ENCODE measurements at places on chromosomes 5 and 9. TPM values are rescaled to one million over a fixed set of nuclear protein-coding genes. Genes with fewer than 3 reads are reported as not detected.

DNA sequence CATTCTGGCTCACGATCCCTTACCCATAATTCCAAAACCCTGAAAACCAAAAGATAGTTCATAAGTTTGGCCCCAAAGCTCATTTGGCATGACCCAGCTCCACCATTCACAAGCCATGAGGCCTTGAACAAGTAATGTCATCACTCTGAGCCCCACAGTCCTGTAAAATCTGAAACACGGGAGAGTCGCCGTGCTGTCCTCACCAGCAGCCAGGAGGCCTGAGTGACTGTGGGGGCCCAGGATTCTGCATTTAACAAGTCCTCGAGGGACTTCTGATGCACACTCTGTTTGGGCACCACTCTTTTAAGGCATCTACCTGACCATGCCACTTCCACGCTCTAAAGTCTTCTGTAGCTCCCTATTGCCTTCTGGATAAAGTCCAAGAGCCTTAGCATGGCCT lies 40.8 kb downstream of the DUSP1 start:
- DNase-seq: no peak

DNA sequence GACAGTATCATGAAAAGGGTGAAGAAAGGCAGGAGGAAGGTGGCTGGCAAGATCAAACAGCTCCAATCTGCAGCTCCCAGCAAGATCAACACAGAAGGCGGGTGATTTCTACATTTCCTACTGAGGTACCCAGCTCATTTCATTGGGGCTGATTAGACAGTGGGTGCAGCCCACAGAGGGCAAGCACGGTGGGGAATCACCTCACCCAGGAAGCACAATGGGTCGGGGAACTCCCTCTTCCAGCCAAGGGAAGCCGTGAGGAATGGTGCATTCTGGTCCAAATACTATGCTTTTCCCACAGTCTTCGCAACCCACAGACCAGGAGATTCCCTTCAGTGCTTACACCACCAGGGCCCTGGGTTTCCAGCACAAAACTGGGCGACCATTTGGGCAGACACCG lies 66.8 kb downstream of the CAMSAP1 start:
- no peak for DNase-seq

GRCh38 chr9:93098236-93098946 lies 2.4 kb downstream of the CARD19 start:
- DNase-seq: peak; percentile 94

- no peak for DNase-seq
Measured at GRCh38 chr9:120873512-120873911, 3.5 kb downstream of the PHF19 start.

DNA sequence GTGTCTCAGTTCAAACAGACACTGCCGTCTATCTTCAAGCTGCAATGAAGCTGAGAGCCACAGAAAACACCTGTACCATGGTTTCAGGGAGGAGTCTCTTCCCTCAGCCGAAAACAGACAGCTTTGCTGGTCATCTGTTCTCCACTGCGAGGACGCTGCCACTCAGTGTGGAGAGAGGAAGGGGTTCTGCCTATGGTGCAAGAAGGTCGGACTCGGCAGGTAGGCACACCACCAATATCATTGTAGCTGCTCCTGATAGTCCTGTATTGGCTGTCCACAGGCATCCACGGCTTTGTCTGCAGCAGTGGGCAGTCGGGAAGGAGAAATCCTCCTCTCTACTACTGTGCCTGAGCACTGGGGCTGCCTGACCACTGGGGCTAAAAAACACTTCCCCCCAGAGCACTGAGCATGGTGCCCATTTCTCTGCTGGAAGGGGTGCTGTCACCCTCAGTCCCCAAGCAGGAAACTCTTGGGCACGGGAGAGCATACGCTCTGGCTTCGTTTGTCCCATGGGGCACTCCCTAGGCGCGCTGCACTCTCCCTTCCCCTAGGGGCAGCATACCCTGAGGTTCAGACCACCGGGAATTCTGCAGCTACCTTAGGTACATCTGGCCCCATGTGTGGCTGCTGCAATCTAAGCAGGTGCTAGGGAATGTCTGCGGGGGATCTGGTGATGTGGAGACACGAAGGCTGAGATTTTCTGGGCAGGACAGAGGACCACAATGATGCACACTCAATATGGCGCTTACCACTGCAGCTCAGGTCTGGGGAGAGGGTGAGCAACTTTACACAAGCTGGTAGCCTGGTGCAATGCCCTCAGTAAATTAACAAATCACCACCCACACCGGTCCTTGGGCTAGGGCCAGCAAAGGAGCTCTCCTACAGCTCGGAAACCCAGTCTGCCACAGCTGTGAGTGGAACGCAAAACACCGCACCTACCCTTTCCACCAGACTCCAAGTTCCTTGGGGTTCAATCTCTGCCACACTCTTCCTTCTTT lies 880.9 kb upstream of the SEMA6A start:
- peak; percentile 13 for DNase-seq

DNA sequence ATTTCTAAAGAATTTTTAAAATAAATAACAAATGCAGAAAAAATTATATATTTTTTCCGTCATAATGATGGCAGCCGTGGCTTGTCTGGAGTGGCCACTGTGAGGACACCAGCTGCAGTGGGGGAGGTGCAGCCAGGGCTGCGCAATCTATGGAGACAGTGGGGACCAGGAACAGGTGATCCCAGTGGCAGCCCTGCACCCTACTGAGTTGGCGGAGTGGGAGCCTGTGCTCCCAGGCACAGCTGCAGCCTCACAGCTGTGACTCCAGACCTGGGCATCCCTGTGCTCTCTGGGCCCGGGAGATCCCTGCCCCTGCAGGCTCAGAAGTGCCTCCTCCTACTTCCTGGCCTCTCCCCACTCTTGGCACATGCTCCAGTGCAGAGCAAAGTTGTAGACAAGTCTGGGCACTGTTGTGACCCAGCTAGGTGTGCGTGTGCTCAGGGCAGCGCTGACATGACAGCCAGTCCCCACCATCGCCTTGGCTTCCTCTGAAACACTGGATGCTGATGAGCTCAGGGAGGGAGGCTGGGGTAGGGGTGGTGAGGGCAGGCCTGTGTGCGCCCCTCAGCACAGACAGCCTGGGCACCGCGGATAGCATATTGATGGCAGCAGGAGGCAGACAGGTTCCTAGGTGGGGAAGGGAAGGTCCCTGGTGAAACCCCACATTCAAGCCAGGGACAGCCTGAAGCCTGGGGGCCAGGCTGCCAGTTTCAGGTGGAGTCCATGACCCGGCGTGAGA lies 96.0 kb upstream of the PRR16 start:
- no peak for DNase-seq

The ANKRD34B gene
- total RNA-seq: not detected

The TXNDC8 gene
- total RNA-seq: not detected

DNA sequence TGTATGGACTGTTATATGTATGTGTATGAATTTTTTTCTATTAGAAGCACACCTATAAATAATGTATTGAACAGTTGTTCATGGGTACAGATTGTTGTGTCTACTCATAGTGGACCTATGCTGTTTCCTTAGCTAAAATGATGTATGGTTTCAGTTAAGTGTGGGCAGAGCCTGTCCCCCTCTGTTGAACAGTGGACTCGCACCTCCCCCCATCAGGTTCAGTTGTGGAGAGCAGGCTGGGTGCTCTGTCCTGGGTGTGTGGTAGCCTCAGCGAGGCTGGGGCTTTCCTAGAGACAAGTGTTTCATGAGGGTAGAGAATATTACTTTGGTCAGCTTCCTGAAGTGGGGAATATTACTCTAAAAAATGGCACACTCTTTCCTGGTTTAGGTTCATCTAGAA lies 47.4 kb upstream of the LRRTM2 start:
- no peak for DNase-seq

GRCh38 chr5:154758493-154758892 lies 3.3 kb downstream of the LARP1 start:
- no peak for DNase-seq

The GABRB2 gene
- 1.4 TPM for total RNA-seq

The VLDLR gene
- 106 TPM for total RNA-seq

DNA sequence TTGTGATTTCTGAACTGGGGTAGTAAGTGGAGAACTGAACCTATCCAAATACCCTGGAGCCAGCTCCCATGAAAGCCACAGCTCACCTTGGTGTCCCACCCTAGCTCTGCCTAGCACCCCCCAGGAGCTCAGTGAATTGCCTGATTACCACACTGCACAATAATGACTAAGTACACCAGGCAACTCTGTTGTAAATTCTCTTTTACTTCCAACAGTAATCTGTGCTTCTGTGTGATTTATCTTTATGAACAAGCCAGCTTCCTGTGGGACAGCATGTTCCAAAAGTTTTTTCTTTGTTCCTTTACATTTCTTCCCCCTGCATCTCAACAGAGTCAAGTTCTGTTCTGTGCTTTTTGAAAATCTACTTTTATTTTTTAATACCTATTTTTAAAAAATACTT lies 22.1 kb upstream of the GRPEL2 start:
- no peak for DNase-seq

GRCh38 chr9:100455470-100455869 lies 17.5 kb upstream of the TMEFF1 start:
- no peak for DNase-seq

- DNase-seq: no peak
Measured at GRCh38 chr5:43005031-43005430, 35.1 kb downstream of the ANXA2R start.

GRCh38 chr9:93898502-93899426 lies 56.4 kb downstream of the BARX1 start:
- peak; percentile 7 for DNase-seq

DNA sequence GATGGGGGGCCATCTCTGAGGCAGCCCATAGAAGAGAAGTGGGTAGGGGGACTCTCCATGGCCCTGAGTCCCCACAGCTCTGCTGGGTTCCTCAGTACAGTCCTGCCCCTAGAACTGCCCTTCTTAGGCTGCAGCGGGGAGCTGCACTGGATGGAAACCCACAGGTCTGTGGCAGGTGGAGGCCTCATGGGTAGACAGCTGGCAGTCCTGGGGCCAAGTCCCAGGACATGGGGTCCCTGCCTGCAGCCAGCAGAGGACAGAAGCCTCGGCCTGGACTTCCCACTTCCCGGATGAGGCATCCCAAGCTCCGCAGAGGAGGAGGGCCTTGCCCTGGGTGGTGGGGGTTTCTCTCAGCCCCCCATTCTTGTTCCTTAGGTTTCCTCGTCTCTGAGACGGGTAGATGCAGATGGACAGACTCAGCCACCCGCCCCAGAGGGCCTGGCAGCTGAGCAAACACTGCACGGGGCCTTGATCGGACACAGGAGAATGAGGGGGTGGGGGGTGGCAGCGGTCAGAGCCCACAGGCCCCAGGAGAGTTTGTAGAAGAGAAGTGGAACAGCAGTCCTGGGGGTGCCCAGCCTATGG lies 153.8 kb downstream of the C9orf50 start:
- DNase-seq: no peak

The INSL6 gene
- not detected for total RNA-seq

The RGS7BP gene
- 5.1 TPM for total RNA-seq

DNA sequence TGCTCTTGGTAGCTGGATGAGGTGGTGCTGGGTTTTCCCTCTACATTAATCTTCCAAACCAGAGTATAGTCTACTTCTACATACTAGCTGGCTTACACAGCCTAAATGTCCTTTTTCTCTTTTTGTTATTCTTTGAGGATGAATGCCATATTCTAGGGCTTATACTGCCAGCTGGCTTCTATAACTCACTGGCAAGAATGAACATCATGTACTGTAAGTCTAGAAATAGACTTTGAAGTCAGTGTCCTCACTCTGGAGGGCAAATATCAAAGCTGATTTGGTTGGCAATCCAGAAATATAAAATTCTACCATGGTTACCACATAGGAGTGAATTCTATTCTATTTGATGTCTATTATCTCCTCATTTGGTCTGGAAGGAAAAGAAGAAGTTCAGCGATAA lies 251.7 kb upstream of the TYRP1 start:
- DNase-seq: no peak

GRCh38 chr5:7828269-7828668 lies 22.7 kb downstream of the CFAP90 start:
- DNase-seq: peak; percentile 44

- no peak for DNase-seq
Measured at GRCh38 chr9:111350556-111350955, 20.5 kb upstream of the OR2K2 start.

DNA sequence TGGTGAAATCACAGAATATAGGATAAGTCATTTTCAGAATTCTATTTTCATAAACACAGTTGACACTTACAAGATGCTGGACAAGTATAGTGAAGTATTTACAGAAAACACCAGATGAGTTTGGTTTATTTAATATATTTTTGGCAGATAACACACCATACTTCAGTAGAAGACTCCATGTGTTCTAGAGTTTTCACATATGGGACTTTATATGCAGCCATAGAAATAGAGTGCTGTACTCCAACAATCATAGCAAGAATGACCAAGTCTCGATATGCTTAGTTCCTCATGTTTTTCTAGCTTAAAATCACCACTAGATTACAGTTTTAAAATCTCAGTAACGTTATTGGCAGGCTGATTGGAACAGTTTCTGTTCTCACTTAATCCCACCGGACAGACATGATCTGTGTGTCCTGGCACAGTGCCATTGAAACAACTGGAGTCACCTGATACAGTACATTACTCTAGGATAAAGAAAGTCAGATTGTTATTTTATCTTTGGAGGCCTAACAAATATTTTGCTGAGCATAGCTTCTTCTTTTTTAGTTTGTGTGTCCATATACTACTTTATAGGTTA lies 45.8 kb upstream of the ERBIN start:
- no peak for DNase-seq

The DBH gene
- total RNA-seq: not detected

- peak; percentile 33 for DNase-seq
Measured at GRCh38 chr9:120755810-120756434, 37.3 kb downstream of the FBXW2 start.

DNA sequence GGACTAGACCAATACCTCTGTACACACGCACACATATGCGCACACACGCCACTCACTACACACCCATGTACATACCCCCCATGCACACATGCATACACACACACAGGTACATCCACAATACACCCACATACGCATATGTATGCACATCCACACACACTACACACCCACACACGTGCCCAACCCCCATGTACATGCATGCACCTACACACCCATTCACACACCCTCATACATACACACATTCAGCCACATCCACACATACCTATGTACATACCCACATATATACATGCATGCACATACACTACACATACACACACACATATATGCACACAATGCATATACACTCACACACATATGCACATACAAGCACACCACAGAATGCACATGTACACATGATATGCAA lies 107.1 kb downstream of the GADD45G start:
- no peak for DNase-seq

The FOXD4 gene
- total RNA-seq: not detected

The CCL21 gene
- total RNA-seq: 65.3 TPM

The FOXD4L5 gene
- total RNA-seq: 0.10 TPM

The CCDC192 gene
- not detected for total RNA-seq

The ZNF169 gene
- 1.6 TPM for total RNA-seq

- no peak for DNase-seq
Measured at GRCh38 chr9:85298499-85298898, 443.3 kb downstream of the AGTPBP1 start.

The CEMIP2 gene
- 31.9 TPM for total RNA-seq

- DNase-seq: no peak
Measured at GRCh38 chr9:25003686-25004085, 458.0 kb upstream of the IZUMO3 start.

GRCh38 chr9:125538092-125538473 lies 168.9 kb downstream of the MAPKAP1 start:
- DNase-seq: no peak

The LIX1 gene
- 0.16 TPM for total RNA-seq

Data from left cardiac atrium (tissue), 4 donors.